Suprapubic skin (tissue), 4 donors: ENCODE measurements at places on chromosomes 4 and X.

DNA sequence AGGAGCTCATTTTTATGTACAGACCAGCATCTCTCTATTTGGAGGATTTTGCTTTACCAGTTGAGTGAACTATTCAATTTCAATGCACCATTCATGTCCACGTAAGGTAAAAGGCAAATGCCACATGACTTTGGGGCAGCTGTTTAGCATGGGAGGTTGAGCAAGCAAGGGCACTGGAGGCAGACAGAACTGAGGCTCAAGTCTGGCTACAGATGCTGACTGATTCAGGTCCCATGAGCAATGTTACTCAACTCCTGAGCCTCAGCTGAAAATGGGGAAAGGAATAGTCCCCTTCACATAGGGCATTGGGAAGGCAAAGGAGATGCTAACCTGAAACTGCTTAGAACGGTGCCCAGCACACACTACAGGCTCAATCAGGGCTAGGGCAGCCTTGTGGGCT is 93.0 kb upstream of the MTM1 start:
- no peak for DNase-seq

GRCh38 chr4:86221002-86221401 is 138.9 kb downstream of the MAPK10 start:
- DNase-seq, result no peak

GRCh38 chrX:40063555-40063954 is 34.2 kb downstream of the BCOR start:
- DNase-seq, result no peak

DNA sequence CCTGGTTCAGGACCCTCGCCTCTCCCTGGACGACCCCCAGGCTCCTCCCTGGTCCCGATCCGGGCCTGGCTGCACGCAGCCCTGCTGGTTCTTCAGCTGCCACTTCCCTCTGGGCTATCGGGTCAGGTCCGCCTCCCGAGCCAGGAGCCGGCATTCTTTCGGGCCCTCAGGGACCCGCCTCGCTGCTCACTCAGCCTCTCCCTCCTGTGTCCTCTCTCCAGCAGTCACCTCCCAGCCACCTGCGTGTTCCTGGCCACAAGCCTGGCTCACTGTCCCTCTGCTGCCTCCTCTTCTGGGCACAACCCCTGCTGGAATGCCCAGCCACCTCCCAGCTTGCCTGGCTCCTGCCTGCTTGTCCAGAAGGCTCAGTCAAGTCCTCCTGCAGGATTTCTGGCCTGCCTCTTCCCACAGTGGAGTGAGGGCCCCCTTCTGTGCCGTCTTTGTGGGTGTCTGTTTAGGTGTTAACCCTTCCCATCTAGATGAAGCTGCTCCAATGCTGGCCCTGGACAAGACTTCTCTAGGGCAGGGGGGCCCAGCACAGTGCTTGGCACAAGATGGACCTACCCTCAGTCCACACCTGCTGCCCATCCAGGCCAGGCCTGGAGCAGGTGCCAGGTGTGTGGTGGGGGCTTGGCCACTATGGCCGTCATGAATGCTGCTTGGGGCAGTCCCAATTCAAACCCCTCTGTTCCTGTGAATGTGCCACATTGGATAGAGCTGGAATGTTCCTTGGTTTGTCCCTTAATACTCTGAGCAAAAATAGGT is 2.2 kb downstream of the WFS1 start:
- no peak for DNase-seq

DNA sequence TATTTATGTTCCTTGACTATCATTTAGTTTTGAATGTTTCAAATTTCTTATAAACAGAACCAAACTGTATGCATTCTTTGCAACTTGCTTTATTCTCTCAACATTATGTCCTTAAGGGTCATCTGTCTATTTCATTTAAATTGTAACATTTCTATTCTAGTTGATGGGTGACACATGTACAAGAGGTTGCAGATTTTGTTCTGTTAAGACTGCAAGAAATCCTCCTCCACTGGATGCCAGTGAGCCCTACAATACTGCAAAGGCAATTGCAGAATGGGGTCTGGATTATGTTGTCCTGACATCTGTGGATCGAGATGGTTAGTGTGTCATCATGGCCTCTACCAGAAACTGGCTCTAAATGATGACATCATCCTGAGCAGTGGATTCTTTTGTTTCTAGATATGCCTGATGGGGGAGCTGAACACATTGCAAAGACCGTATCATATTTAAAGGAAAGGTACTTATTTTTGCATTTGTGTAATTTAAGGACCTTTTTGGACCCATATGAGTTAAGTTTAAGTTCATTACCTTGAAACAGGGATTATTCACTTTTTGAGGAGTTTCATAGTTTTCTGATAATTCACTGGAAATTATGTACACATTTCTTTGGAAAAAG is 6.1 kb downstream of the LIAS start:
- no peak for DNase-seq

DNA sequence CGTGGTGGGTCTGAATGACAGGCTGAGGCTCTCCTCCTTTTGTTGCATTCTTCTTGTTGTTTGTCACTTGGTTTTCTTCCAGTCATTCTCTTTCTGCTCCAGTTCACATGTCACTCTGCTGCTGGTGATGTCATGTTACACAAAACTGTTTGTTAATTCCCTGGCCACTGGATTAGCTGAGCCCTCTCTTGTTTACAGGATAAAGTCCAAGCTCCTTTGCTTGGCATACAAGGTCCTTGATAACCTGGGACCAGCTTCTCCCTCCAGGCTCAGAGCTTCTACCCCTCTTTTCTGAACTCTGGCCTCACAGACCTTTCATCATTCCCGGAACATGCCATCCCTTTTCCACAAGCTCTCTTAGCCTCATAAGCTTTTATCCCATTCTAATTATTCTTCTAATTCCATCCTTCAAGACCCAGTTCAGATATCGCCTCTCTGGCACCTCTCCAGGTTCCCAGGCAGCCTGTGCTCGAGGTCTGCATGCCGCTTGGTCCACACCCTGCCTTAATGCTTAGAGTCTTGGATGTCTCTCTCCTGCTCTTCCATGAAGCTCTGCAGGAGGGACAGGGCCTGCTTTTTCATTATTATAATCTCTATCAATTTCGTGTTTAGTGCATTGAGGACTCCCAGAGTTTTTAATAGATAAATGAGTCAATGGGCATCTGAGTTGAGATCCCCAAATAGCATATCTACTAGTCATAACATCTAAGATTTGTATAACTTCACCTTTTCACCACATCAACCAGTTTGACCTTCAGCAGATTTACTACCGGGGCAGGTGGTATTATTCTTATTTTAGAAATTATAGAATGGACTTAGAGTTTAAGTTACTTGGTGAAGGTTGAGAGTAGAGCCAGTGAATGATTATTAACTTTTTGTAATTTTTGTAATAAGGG is 98.7 kb downstream of the TMEM131L start:
- DNase-seq, result no peak

DNA sequence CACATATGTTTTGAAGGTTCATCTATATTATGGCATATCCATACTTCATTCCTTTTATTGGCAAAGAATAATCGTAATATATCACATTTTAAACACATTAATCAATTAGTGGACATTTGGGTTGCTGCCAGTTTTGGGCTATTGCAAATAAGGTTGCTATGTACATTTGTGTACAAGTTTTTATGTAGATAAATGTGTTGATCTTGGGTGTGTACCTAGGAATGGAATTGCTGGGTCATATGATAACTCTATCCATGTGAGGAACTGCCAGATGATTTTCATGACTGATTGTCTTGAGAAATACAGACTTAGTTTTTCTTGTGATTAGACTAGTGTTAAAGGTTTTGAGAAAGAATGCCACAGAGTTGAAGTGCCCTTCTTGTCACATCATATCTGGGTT is 99.2 kb upstream of the RAB40AL start:
- DNase-seq, result no peak

GRCh38 chrX:148043271-148043855 is 62.2 kb downstream of the FMR1NB start:
- no peak for DNase-seq

- DNase-seq, result no peak
Measured at GRCh38 chr4:113700602-113701150, 60.9 kb downstream of the CAMK2D start.

DNA sequence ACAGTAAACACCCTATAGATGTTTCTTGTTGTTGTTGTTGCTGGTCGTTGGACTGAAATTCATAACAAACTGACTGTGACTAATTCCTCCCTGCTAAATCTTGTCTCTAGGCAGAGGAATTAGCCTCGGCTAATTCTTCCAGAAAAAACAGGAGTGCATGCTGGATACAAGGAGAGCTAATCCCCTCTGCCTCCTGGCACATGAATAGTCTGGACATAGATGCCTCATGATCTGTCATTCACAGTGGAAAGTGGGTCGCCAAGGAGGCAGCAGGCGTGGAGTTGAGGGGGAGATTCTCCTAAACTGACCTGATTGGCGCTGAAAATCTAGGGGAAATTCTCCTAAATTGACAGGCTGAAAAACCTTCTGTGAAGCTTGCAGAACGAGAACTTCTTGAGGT is 220.1 kb downstream of the DCTD start:
- DNase-seq, result no peak
